ENCODE measurements at places on chromosomes 16 and 17. TPM values are rescaled to one million over a fixed set of nuclear protein-coding genes. Genes with fewer than 3 reads are reported as not detected.

ACSM2A gene
- not detected for total RNA-seq

ETV4 gene
- total RNA-seq = 4.2 TPM

CTRB2 gene
- total RNA-seq = not detected

GRAPL gene
- total RNA-seq = not detected

TPSG1 gene
- not detected for total RNA-seq

TMEM100 gene
- total RNA-seq = 0.22 TPM

C1QL1 gene
- total RNA-seq = 21.4 TPM

TAT gene
- not detected for total RNA-seq

C17orf113 gene
- 0.44 TPM for total RNA-seq

TMC7 gene
- total RNA-seq = 0.71 TPM

LMF1 gene
- 2.8 TPM for total RNA-seq

GNGT2 gene
- 0.49 TPM for total RNA-seq

CDH16 gene
- not detected for total RNA-seq

KRT17 gene
- 6.7 TPM for total RNA-seq

TBC1D3K gene
- total RNA-seq = not detected

APOBR gene
- total RNA-seq = not detected

TSPAN10 gene
- total RNA-seq = 2.5 TPM

AATK gene
- 0.10 TPM for total RNA-seq

MEOX1 gene
- not detected for total RNA-seq

CEP295NL gene
- 0.12 TPM for total RNA-seq

KRT20 gene
- total RNA-seq = 0.17 TPM

NKD1 gene
- total RNA-seq = 1.0 TPM

RRAD gene
- total RNA-seq = 3.2 TPM

NPIPB13 gene
- total RNA-seq = 0.71 TPM

EFCAB13 gene
- total RNA-seq = 3.1 TPM

NHLRC4 gene
- total RNA-seq = not detected

TEKT5 gene
- total RNA-seq = 1.4 TPM

MSLN gene
- total RNA-seq = 1.7 TPM

MLX gene
- 42.6 TPM for total RNA-seq

ZSCAN32 gene
- 22.9 TPM for total RNA-seq

SSTR5 gene
- not detected for total RNA-seq

PRAC2 gene
- total RNA-seq = not detected

SLC5A11 gene
- not detected for total RNA-seq

MGAT5B gene
- total RNA-seq = 6.5 TPM

ZNF23 gene
- 9.2 TPM for total RNA-seq

SLC52A1 gene
- 0.32 TPM for total RNA-seq

CLN3 gene
- total RNA-seq = 21.3 TPM

SRCIN1 gene
- not detected for total RNA-seq

CCL4 gene
- total RNA-seq = not detected

HCRT gene
- total RNA-seq = not detected

ELAC2 gene
- total RNA-seq = 104 TPM

KRTAP9-8 gene
- total RNA-seq = not detected

TMEM204 gene
- total RNA-seq = not detected

PLLP gene
- 0.62 TPM for total RNA-seq

LGALS9B gene
- not detected for total RNA-seq

C1QTNF8 gene
- total RNA-seq = not detected

TERB1 gene
- total RNA-seq = not detected

OR2C1 gene
- total RNA-seq = not detected

ERI2 gene
- 14.0 TPM for total RNA-seq

PFN1 gene
- total RNA-seq = 1,238 TPM

KCNG4 gene
- not detected for total RNA-seq

STX4 gene
- 11.7 TPM for total RNA-seq

HOXB9 gene
- total RNA-seq = 16.3 TPM

GPRC5B gene
- total RNA-seq = 0.86 TPM

TNFRSF17 gene
- total RNA-seq = 0.52 TPM

KRT39 gene
- total RNA-seq = not detected

KIFC3 gene
- 38.8 TPM for total RNA-seq

DNAAF8 gene
- 0.81 TPM for total RNA-seq
